ENCODE measurements at places on chromosomes 13 and 19.

GRCh38 chr19:21569494-21569865 is 64.1 kb downstream of the ZNF429 start:
- peak; percentile 89 for DNase-seq

DNA sequence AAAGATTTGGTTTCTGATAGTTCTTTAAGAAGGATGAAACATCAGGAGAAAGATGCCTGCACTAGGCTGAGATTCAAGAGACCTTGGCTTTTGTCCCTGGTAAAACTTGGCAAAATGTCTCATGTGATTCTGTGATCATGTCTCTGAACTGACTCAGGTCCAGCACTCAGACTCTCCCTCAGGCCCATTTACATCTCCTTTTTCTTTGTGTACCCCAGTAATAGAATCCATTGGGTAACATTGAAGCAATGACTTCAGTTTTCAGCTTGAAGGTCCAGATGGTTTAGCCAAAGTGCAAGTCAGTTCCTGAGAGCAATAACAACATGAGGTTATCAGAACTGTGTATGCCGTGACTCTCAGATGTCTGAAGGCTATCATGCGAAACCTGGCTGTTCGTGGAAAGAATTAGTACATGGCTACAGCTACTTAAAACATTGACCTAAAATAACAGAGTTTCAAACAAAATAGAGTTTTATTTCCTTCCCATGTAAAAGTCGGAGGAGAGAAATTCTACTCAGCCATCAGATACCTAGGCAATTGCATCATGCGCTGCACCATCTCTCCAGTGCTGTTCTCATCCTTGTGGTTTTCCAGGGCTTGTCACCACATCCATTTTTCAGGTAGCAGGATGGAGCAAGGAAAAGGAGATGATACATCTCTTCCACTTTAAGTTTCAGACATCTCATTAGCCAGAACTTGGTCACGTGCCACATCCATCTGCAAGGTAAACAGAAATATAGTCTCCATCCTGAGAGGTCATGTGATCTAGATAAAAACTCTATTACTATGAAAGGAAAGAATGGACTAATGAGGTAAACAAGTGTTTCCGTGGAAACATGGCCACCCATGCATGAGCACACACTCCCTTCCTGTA is 117.3 kb downstream of the POSTN start:
- peak; percentile 57 for DNase-seq

- no peak for DNase-seq
Observed at GRCh38 chr13:110151462-110151861, 155.5 kb downstream of the COL4A1 start.

GRCh38 chr13:34941436-34941834 is 635 bp upstream of the NBEA start:
- no peak for DNase-seq

GRCh38 chr13:27053210-27053884 is 118.3 kb downstream of the USP12 start:
- DNase-seq: no peak

DNA sequence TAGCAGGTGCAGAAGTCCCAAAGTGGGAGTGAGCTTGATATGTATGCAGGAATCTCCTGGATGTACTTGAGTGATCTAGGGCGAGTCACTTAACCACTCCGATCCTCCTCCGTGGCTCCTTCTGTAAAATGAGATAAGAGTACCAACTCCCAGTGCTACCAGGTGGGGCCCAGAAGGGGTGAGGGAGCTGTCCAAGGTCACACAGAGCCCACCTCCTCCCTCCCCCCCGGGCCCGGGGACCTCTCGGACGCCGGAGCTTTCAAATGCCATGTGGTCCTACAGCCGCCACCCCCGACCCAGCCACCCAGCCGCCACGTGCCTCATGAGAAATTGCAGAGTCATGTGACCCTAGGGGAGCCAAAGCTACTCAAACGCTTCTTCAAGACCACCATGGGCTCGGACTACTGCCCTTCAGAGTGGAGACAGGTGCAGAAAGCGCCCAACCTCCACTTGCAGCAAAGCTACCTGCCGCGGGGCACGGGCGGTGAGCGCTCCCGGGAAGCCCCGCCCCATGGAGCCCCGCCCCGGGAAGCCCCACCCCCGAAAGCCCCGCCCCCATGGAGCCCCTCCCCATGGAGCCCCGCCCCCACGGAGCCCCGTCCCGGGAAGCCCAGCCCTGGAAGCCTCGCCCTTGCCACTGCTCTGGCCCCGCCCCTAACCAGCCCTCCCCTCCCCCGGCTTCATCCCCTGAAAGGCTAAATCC is 10.1 kb upstream of the ZNF358 start:
- DNase-seq: peak; percentile 81

Measured in DMS53 (cell line).